ENCODE measurements at places on chromosomes 4 and X. TPM values are rescaled to one million over a fixed set of nuclear protein-coding genes. Genes with fewer than 3 reads are reported as not detected.

Gene CXCL5
- not detected for polyA plus RNA-seq

Gene SRPK3
- 0.57 TPM for polyA plus RNA-seq

Gene SOX3
- 0.24 TPM for polyA plus RNA-seq

Gene AMER1
- polyA plus RNA-seq = 0.04 TPM

Gene PASD1
- 0.13 TPM for polyA plus RNA-seq

Gene MAGEA11
- not detected for polyA plus RNA-seq

Gene ADH1B
- not detected for polyA plus RNA-seq

Gene HGFAC
- 1.5 TPM for polyA plus RNA-seq

Gene CCNA2
- polyA plus RNA-seq = 16.0 TPM

Gene TIMM17B
- polyA plus RNA-seq = 264 TPM

Gene DRP2
- 0.31 TPM for polyA plus RNA-seq

Gene MGAT4D
- not detected for polyA plus RNA-seq

Gene PRSS12
- 0.07 TPM for polyA plus RNA-seq

Gene MAGEA2B
- polyA plus RNA-seq = not detected

- DNase-seq = no peak
Measured at GRCh38 chr4:90051999-90052398, 75.2 kb upstream of the CCSER1 start.

DNA sequence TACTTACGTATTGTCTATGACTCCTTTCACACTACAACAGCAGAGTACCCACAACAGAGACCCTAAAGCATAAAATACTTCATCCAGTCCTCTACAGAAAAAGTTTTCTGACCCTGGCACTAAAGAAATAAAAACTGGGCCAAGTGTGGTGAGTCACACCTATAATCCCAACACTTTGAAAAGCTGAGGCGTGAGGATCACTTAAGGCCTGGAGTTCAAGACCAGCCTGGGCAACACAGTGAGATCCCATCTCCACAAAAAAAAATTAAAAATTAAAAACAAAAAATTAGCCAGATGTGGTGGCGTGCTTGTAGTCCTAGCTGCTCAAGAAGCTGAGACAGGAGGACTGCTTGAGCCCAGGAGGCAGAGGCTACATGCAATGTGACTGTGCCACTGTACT is 66.9 kb downstream of the WDFY3 start:
- DNase-seq = no peak

- DNase-seq = no peak
Measured at GRCh38 chrX:21398426-21398825, 24.2 kb downstream of the CNKSR2 start.

DNA sequence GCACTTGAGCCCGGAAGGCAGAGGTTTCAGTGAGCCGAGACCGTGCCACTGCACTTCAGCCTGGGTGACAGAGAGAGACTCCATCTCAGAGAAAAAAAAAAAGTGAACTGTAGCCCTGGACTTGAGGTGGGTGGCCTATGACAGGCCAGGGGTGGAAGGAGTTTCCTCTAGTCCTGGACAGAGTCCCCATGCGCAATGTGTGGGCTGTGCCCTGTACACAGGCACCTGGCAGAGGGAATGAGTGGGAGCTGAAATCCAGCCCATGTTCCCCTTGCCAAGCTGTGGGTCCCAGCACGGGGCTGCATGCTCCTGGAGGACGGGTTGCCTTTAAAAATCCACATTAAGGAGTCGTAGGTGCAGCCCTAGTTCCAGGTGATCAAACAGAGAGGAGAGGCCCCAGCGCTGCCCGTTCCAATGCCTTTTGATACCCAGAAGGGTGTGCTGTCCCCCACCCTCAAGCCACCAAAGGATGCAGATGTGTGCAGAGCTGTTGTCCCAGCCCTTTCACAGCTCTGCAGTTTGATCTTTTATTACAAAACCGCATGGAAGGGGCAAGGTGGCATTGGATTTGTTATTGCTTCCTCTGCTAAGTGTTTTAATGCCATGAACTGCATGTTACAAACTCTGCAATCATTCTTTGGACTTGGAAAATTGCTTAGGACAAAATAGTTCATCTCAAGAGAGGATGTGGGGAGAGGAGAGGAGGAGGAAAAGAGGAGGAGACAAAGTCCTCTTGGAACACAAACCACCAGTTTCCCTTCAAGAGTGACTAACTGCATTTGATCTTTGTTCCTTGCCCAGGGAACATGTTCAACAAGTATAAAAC is 38.0 kb upstream of the PDK3 start:
- no peak for DNase-seq

DNA sequence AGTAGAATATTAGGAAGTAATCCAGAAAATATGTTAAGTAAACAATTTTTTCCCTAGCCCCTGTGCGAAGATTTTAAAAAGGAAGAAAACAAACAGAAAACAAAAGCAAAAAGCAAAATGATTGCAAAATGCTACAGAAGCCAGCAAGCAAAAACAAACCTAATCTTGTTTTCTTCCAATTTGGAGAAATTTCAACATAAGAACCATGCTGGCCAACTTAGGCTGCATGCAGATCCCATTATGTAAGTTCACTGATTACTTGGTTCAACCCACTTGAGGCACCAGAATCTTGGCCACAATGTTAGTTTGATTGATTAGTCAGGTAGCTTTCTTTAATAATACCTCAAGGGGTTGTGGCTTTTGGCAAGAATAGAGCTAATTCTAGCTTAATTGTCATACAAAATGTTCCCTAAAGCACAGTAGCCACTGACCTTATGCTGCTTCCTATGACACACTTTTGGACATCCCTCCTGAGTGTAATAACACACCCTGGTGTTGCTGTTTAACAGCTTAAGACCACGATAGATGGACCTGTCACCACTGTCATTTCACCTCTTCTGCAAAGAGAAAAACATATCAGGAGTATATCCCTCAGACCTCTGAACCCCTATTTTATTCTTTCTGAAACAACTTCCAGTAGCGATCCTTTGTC is 2342.1 kb downstream of the PCDH7 start:
- no peak for DNase-seq

DNA sequence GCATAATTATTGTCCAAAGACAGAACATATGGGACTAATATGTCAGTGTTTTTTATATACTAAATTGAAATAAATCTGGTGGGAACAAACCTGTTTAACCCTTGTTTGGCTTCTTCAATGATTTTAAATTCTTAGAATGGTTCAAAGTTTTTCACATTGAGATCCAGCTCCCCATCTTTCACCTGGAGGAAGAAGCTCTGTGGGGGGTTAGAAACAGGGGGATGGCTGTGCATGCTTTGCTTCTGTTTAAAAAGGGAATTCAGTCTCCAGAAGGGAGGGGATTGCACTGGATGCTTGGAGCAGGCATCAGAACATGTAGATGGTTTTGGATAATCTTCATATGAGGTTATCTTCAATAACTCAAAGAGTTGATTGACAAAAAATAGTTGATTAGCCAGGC is 72.1 kb downstream of the GALNT7 start:
- no peak for DNase-seq

GRCh38 chr4:147964266-147964880 is 232.5 kb downstream of the ARHGAP10 start:
- DNase-seq = no peak

GRCh38 chrX:23372220-23372902 is 37.7 kb downstream of the PTCHD1 start:
- DNase-seq = peak; percentile 8

DNA sequence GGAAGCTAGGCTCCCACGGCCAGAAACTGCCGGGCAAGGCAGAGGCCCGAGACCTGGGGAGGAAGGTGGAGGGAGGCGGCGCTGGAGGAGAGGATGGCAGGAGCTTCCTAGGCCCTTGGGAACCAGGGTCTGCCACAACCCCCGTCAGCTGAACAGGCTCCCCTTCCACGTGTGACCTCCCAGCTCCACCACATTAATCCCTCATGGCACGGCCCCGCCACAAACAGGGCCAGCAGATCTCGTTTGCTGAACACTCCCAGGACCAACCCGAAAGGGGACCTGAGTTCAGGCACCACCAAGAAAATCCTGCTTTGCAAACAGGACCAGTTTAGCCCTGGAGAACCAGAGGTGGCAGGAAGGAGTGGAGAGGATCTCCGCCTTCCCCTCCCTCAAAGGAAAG is 62.7 kb downstream of the FHDC1 start:
- DNase-seq = no peak

DNA sequence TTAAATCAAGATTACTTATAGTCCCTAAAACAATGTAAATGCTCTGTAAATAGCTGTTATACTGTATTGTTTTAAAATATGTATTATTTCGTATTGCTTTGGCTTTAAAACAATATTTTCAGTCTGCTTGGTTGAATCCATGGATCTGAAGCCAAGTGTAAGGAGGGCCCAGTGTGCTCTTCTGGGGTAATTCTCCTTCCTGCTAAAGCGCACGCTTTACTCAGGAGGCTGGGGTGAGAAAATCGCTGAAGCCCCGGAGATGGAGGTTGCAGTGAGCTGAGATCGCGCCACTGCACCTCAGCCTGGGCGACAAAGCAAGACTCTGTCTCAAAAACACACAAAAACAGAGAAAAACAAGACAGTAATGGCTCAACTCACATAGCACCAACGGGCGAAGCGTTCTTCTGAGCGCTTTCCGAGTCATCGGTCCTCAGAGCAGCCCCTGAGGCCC is 391 bp upstream of the IDUA start:
- no peak for DNase-seq

- DNase-seq = no peak
Measured at GRCh38 chrX:106201502-106202178, 33.5 kb downstream of the PWWP3B start.

GRCh38 chrX:23993012-23993633 is 33.9 kb downstream of the KLHL15 start:
- DNase-seq = no peak

DNA sequence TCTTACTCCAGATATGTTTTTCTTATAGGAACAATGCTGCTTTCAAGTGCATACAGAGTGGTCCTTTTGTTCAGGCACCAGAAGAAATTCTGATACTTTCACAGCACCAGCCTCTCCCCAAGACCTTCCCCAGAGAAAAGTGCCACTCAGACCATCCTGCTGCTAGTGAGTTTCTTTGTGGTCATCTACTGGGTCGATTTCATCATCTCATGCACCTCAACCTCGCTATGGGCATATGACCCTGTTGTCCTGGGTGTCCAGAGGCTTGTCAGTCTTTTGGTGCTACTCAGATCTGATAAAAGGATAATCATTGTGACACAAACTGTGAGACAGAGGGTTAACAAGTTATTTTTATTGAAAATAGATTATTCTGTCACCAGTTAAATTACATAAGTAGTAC is 39.5 kb downstream of the WDR13 start:
- no peak for DNase-seq

DNA sequence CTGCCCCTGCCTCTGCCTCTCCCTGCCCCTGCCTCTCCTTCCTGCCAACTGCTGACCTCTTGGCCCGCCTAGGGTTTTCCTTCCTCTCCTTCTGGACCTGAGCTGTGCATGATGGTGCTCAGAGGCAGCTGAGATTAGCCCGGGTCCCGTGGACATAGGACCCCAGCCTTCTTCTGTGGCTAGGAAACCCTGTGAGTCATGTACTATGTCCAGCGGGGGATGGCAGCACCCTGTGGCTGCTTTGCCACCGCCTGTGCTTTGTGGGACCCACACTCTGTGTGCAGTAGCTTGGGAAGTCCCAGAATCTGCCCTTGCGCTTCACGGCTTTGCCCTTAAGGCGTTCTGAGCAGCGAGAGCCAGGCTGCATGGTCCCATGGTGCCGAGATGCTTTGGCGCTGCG is 105.5 kb upstream of the PSAPL1 start:
- no peak for DNase-seq

GRCh38 chrX:21725916-21726315 is 32.0 kb downstream of the SMPX start:
- no peak for DNase-seq

GRCh38 chr4:64899563-64899962 is 490.3 kb upstream of the TECRL start:
- no peak for DNase-seq

GRCh38 chrX:21666679-21667078 is 8.5 kb upstream of the KLHL34 start:
- no peak for DNase-seq

- DNase-seq = no peak
Measured at GRCh38 chrX:867502-867901, 236.9 kb downstream of the SHOX start.

DNA sequence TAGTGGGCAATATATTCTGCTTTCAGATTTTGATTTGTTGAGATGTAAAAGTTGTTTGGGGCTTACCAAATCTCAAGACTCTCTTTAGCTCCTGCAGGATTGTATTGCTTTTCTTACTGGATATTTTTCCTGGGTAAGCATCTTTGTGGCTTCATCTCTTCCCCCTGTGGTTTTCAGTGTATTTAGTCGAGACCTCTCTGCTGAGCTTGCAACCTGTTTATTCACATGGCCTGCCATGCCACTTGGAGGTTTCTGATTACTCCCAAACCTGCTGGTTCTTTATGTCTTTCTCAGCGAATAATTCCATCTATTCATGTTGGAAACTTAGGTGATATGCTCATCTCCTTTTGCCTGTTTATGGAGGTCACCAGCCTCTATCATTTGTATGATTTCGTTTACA is 10.9 kb downstream of the CCNG2 start:
- DNase-seq = no peak

GRCh38 chr4:171719691-171720090 is 93.5 kb upstream of the GALNTL6 start:
- DNase-seq = no peak

DNA sequence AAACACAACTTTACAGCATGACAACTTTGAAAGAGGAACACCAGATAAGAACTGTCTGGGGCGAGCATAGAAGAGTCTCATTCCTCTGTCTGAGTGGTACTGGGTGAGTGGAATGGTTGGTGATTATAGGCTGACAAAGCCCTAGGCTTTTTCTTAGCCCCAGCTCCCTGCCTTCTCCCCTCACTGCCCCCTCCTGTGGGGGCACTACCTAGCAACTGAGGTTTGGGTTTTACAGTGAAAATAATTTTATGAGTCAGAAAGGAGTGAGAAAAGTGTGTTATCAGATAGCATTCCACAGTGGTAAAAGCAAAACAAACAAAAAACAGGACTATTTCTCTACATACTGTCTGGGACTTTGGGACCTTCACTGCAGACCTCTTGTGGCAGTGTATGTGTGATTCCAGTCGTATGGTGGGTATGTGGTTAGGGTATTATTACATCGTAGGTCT is 10.5 kb upstream of the TMEM165 start:
- DNase-seq = no peak

- DNase-seq = no peak
Measured at GRCh38 chr4:74083546-74083945, 15.4 kb downstream of the CXCL2 start.

DNA sequence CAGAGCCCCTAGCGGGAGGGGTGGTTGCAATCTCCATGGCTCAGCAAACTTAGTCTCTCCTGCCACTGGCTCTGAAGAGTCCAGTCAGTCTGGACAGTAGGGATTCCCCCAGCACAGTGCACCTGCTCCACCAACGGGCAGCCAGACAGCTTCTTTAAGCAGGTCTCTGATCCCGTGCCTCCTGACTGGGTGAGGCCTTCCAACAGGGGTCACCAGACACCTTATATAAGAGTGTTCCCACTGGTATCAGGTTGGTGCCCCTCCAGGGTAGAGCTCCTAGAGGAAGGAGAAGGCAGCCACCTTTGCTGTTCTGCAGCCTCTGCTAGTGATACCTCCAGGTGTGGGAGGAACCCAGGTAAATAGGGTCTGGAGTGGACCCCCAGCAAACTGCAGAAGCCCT is 1393.4 kb downstream of the STIM2 start:
- DNase-seq = no peak
